ENCODE measurements at places on chromosomes 16 and 17. TPM values are rescaled to one million over a fixed set of nuclear protein-coding genes. Genes with fewer than 3 reads are reported as not detected.

The CCL11 gene
- 0.09 TPM for total RNA-seq

DNA sequence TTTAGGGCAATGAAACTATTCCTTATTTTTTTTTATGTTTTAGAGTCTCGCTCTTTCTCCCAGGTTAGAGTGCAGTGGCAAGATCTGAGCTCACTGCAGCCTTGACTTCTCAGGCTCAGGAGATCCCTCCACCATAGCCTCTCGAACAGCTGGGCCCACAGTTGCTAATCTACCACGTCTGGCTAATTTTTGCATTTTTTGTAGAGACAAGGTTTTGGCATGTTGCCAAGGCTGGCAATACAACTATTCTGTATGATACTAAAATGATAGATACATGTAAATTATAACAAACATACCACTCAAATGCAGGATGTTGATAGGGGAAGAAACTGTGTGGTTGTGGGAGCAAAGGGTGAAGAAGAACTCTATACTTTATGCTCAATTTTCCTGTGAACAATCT lies 401.3 kb downstream of the ZFHX3 start:
- DNase-seq, result no peak

The RSAD1 gene
- total RNA-seq, result 23.9 TPM

DNA sequence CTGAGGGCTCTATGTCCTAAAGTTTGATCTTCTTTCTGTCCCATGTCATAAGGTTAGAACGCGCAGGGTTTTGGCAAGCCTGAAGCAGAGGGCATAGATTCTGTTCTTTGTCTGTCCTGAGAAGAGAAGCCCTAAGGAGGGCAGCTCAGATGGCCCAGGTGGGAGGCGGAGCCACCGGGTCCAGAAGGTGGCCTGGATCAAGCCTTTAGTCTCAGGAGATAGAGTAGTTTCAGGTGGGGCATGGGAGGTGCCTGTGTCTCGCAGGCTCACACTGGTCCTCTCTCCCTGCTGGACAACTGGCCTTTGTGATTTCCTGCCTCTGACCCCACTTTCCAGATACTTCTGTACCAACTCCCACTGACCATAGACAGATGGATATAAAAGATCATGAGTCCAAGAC lies 44.2 kb upstream of the DNAJA2 start:
- no peak for DNase-seq

The PRR29 gene
- total RNA-seq, result 0.75 TPM

- DNase-seq, result no peak
Observed at GRCh38 chr16:72850021-72850420, 197.9 kb downstream of the ZFHX3 start.

The IRX3 gene
- total RNA-seq, result 4.8 TPM

The TEKT3 gene
- 1.9 TPM for total RNA-seq

The MGAT5B gene
- 0.40 TPM for total RNA-seq

DNA sequence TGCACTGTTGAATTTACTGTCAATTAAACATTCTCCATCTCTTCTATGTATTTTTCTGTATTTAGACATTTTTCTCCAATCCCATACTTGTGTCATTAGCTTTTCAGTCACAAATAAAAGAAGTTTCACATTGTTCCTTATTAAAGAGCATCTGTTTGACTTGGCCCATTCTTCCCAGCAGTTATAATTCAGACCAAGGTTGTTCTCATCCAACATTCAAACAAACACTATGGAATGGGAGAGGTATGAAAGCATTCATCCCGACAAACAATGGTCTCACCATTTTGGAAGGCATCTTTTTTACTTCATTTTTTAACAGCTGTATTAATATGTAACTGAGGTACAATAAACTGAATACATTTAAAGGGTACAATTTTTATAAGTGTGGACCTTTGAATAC lies 208.8 kb upstream of the MAF start:
- no peak for DNase-seq

The PAM16 gene
- 31.5 TPM for total RNA-seq

The C16orf74 gene
- 1.3 TPM for total RNA-seq

The HBZ gene
- 0.93 TPM for total RNA-seq

DNA sequence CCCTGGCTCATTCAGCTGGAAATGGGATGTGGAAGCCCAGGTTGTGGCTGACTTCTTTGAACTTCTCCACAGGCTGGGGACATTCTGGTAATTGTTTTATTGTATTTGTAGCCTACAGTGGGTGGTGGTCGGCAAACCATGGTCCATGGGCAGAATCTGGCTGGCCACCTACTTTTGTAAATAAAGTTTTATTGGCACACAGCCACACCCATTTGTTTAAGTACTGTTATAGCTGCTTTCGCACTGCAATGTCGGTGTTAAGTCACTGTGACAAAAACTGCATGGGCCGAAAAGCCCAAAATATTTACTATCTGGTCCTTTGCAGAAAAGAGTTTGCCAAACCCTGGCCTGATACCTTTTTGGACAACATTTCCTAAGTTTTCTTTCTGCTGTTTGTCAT lies 86.2 kb downstream of the NTN1 start:
- no peak for DNase-seq

- no peak for DNase-seq
Observed at GRCh38 chr16:57500578-57501111, 14.4 kb upstream of the DOK4 start.

- DNase-seq, result peak; percentile 55
Observed at GRCh38 chr16:85316321-85316919, 204.1 kb upstream of the CIBAR2 start.

GRCh38 chr16:87498324-87499188 lies 5.7 kb upstream of the ZCCHC14 start:
- no peak for DNase-seq

The VASN gene
- 24.9 TPM for total RNA-seq

GRCh38 chr17:80279895-80280294 lies 19.2 kb downstream of the RNF213 start:
- peak; percentile 26 for DNase-seq

DNA sequence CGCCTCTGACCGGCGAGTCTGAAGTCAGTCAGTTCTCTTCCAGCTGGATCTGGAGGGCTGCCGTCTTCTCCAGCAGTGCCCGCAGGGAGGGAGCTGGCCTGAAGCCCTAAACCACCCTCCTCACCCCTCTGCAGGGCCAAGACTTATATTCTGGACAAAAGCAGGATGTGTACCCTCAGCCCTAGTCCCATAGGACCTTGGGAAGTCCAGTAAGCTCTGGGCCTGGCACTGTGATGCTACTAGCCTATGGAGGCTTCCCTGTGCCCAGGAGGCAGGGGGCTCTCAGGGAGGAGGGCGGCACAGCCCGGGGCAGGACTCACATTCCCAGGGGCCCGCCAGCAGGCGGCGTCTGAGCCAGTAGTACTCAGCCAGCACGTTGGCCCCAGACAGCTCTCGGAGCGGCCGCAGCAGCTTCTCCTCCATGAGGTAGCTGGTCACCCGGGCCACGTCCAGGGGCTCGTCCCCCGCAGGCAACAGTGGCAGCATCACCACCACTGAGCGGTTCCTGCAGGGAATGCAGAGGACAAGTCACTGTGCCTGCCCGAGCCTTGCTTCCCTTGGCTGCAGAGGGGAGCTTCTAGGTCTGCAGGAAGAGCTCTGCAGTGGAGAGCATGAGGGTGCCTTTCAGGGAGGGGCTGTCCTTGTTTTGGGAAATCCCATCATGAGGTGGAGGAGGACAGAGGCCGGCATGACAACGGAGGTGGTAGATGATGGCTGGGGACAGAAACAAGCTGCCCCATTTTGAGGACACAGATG lies 41.7 kb downstream of the RMI2 start:
- no peak for DNase-seq

The MYLK3 gene
- total RNA-seq, result 14.8 TPM

- DNase-seq, result peak; percentile 30
Observed at GRCh38 chr16:31253642-31254045, 6.1 kb upstream of the ITGAM start.

- DNase-seq, result no peak
Observed at GRCh38 chr16:25210758-25211157, 6.0 kb upstream of the AQP8 start.

DNA sequence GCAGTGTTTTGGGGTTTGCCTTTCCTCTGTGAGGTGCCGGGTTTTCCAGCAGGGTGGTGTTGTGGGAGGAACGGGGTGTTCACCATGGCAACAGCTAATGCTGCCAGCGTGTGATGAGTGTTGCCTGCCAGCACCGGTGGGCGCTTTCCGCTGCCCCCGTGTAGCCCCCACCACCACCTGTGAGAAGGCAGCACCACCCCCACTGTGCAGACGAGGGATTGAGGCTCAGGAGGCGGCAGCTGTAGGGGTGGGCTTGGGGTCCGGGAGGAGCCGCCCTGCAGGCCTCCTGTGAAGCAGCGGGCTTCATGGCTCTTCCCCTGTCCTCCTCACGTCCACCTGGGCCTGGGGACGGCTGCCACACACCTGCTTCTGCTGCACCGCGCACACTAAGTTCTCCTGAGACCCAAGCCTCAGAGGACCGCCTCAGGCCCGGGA lies 5.2 kb downstream of the RAB40C start:
- no peak for DNase-seq

DNA sequence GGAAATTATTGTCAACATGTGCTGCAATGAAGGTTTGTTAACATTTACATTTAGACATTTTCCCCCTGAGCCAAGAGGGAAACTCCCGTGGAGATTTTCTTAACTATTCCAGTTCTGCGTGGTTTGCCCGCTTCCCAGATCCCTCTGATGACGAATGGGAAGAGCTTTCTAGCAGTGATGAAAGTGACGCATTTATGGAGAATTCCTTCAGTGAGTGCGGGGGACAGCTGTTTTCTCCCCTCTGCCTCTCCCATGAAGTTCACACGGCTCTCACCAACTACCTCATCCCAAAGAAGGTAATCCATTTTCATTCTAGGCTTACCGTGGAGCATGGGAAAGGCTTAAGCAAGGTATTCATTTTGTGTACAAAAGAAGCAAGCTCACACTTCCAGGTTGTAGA lies 18.2 kb downstream of the HEATR3 start:
- no peak for DNase-seq

- no peak for DNase-seq
Observed at GRCh38 chr17:19958023-19958422, 19.6 kb downstream of the AKAP10 start.
